NCI-H1105 treated with DMSO at 0.1 percent for 48 hours (cell line): ENCODE measurements at places on chromosomes 13 and 19.
A peak's percentile ranks its signal among the peaks of the same experiment; 100 is the strongest.

- no peak for DNase-seq
Observed at GRCh38 chr13:57136093-57136492, 4.6 kb upstream of the PRR20A start.

DNA sequence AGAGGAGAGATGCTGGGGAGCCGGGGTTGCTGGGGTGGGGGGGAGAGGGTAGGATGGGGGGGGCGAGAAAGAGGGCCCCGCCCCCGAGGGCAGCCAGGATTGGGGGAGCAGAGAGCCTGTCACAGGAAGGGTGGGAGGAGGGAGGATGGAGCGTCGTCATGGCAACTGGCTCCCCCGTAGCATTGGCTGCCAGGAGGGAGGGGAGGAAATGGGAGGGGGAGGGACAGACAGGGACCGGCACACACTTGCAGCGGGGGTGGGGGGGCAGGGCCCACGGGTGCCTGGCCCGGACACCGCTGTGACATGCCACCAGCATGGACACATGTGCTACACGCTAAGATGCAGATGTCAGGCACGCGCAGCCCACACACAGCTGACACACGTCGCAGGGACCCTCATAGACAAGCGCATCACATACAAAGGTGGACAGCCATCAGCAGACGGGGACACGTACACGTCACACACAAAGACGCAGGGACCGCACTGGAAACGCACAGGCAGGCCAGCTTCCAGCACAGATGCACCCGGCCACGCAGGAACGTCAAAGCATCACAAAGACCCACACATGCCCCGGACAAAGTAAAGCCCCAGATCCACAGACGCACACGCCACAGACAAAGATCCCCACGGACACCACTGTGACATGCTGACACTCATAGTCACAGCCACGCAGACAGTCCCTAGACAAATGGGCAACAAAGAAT, at the start of gene LMTK3:
Gene LMTK3, minus strand, starts transcription at position 36 of the 704 bp plus-strand sequence. CDS start 259 bp downstream, outside the sequence.
- DNase-seq, result peak; percentile 87

- no peak for DNase-seq
Observed at GRCh38 chr13:51237887-51238286, 15.7 kb downstream of the FAM124A start.

GRCh38 chr19:4057931-4058692, 8.6 kb downstream of the ZBTB7A start:
- no peak for DNase-seq

DNA sequence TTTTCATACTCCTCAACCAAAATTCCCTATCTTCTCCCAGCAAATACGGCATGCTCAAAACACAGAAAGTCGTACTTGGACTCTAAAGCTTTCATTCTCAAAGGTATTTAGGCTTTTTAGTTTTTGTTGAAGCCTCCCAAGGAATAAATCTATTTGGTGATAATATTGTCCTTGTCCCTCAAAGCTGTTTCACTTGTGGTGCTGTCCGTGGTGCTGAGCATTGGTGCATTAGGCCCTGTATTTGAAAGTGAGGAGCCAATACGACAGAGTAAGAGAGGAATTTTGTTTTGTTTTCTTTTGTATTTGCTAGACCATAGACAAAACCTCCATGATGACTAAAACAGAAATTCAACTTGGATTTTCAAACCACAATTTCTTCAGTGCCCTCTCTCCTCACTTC, 3.2 kb upstream of the LGALS13 start:
- DNase-seq, result no peak

DNA sequence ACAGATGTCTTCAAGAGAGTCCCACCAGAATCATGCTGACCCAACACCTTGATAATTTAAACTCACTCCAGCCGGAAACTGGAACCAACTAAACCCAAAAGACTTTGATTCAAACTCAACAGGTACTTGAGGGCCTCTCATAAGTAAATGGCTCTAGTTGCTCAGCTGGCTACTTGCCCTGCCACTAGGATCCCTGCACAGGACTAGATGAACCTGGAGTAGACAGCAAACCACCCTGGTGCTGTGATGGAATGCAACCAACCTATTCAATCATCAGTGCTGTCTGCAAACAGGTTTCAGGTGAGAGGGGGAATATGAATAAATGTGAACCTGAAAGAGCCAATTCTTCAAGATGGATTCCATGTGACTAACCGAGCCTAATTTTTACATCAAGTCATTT, 216.3 kb downstream of the KATNAL1 start:
- no peak for DNase-seq

GRCh38 chr13:48579165-48579918, 46.5 kb upstream of the RCBTB2 start:
- DNase-seq, result peak; percentile 44

DNA sequence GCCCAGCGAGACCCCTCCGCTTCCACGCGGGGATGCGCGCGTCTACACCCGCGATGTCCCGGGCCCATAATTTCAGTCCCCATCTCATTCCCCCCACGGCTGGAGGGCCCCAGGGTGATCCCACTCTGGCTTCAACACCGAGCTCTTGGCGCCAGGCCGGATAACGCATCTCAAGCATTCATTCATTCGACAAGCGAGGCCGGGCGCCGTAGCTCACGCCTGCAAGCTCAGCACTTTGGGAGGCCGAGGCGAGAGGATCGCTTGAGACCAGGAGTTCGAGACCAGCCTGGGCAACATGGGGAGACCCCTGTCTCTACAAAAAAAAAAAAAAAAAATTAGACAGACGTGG, 5.9 kb downstream of the ANGPTL6 start:
- DNase-seq, result no peak

- peak; percentile 62 for DNase-seq
Observed at GRCh38 chr13:92864584-92865284, 361.9 kb upstream of the GPC6 start.

DNA sequence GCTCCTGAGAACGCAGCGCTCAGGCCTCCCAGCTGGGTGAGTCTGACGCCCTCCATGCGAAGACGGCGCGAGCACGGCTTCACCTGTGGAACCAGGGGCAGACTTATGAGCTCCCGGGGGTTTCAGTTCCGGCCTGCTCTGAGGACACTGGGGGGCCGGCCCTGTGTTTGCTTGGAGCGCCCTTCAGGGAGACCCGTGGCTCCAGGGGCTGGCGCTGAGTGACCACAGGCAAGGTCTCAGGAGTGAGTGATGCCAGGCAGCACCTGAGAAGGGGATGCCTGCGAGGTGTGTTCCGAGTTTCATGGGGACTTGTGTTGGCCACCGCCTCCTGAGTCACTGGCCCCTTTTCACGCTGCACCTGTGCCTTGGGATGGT, 4.5 kb downstream of the MCF2L start:
- DNase-seq, result no peak

DNA sequence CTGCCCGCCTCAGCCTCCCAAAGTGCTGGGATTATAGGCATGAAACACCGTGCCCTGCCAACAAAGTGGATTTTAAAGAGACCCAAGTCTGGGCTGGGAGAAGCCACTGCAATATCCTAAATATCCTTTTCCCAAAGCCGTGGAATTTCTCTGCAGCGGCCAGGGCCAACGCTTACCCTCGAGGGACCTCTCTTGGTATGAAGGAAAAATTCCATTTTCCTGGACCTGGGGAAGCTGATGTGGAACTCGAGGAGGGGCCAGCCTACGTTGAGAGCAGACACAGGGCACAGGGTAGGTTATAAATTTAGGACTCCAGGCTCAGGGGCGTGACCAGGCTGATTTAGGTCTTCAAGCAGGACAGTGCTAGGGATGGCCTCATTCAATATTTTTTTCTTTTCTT, 17.7 kb upstream of the UPF1 start:
- DNase-seq, result no peak

DNA sequence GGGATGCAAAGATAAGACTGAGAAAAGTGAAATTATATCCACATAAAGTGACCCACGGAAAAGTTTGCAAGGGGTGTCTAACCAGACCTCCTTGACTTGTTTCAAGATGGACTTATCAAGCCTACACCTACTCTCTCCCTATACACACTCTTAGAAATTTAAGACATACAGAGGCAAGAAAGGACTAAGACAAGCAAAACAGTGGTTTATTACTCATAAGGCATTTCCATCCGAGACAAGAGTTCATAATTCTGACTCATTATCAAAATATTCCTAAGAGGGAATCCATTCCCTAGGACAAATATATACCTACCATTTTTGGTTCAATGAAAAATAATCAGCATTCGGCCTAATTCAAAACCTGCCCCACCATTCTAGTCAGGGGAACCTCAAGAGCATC, 232.6 kb upstream of the GPC6 start:
- DNase-seq, result no peak

DNA sequence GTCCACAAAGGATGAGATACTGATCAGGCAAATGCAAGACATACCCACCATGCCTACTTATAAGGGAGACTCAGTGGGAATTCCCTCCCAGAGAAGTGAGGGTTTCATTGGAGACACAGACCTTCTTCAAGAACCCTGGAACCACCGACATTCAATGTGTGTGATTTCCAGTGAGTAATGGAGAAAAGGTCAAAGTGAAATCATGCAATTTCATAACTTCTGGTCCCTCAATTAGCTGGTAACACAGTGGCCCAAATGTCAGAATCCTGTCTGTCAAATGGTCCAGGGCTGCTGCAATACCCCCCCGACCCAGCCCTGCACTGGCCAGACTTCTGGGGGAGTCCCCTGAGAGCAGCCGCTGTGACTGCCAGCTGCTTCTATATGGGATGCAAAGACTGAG, 4.7 kb upstream of the METTL21C start:
- DNase-seq, result no peak

DNA sequence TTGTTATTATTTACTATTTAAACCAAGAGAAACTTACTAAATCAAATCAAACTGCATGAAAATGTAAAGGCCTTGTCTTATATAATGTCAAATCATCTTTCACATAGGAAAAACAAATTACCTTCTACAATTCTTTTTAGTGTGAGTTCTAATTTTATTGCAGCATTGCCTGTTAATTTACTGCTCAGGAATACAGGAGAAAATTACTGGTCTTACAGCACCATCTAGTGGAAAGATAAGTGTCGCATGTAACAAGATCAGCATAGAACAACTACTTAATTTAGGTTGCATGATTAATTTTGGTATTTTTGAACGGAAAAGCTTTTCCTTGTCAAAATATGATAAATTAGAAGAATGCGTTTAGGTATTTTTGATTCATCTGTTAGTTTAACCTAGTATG, 502.7 kb downstream of the UQCRFS1 start:
- DNase-seq, result peak; percentile 77
